H4 (cell line): ENCODE measurements at places on chromosomes 2 and 18.
A peak's percentile ranks its signal among the peaks of the same experiment; 100 is the strongest.

GRCh38 chr2:80303909-80304837 is at the start of gene LRRTM1:
Gene LRRTM1 (minus strand): TSS chr2:80304752. CDS start chr2:80303819, 933 bp downstream.
- no peak for DNase-seq

GRCh38 chr18:42954887-42955286 is 160.6 kb downstream of the RIT2 start:
- no peak for DNase-seq

- no peak for DNase-seq
These were observed 140.8 kb downstream of the TMEFF2 start for GRCh38 chr2:192053921-192054320.

- DNase-seq = no peak
These were observed 45.5 kb downstream of the EIPR1 start for GRCh38 chr2:3332133-3332532.

DNA sequence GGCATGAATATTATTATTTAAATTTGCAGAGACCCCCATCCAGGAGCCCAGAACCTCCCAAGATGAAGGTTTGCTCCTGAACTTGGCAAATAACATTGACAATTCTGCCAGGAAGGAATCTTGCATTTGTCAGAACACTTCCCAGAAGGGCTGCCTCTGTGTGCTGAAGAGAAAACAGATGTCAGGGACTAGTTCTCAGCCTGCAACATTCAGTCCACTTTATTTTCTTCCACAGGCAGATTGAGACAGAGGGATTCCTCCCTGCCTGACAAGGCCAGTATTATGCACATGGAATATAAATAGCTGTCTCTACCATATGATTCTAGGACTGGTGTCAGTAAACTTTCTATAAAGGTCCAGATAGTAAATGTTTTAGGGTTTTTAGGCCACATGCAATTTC is 171.5 kb upstream of the SIX2 start:
- DNase-seq = no peak

DNA sequence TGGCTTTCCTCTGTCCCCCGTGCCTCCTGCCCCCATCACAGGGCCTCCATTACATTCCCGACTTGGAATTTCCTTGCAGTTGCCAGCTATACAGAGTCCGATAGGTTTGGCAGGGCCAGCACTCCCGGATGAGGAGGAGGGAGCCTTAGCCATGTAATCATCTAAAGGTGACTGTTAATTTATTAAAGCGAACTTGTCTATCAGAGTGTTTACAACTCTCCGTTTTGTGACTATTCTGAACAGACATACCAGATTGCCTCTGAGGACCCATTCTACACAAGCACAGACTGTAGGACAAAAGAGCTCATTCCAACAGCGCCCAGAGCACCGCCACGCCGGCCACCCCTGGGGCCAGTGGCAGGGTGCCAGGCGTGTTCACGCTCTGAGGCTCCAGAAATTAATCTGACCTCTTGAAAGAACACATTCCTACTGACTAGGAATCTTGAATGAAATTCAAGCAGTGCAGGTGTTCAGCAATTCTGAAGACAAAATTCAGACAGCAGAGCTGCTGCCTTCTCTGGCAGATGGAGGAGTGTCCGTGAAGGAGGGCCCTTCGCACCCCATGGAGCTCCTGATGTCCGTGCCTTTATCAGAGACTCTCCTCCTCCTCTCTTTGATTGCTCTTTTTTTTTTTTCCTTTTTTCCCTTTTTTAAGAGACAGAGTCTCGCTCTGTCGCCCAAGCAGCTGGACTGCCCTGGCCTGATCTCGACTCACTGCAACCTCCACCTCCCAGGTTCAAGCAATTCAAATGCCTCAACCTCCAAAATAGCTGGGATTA is 58.1 kb upstream of the RALBP1 start:
- DNase-seq = no peak

- DNase-seq = no peak
These were observed 694 bp upstream of the HPCAL1 start for GRCh38 chr2:10301941-10302478.

- peak; percentile 47 for DNase-seq
These were observed 12.3 kb downstream of the MAP3K20 start for GRCh38 chr2:173087793-173088496.

- no peak for DNase-seq
These were observed 106.5 kb downstream of the PIGN start for GRCh38 chr18:62080172-62080900.

GRCh38 chr2:148048475-148049221 is 27.8 kb downstream of the MBD5 start:
- DNase-seq = peak; percentile 13

DNA sequence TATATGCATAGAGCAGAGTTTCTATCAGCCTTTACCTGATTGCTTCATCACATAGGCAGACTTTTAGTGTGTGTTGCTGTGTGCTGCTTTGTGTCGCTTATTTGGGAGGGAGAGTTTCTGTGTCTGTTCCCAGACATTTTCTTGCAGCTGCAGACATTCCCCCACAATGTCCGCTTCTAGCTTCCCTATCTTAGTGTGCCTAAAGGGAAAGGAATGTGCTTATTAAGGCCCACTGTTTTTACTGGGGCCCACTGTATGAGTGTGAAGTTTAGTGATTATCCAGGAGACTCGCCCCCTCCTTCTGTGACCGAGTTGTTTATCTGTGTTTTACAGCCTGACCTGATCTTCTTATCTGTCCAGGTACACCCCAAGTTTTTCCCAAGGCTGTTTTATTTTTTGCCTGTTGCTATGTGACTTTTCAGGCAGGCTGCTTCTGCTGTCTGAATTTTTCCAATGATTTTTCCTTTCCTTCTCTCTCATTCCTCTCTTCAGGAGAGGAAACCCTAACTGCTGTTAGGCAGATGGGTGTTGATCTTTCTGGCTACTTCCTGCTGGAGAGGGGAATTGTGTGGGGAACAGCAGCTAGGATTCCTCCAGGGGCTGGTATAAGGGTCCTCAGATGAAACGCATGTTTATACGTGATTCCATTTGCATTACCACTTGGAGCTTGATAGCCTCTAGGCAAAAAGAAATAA is 47.6 kb downstream of the STK17B start:
- DNase-seq = no peak

- DNase-seq = no peak
These were observed 16.3 kb upstream of the CDH2 start for GRCh38 chr18:28193177-28193778.

GRCh38 chr18:50373561-50374219 is 1.2 kb upstream of the SKA1 start:
- no peak for DNase-seq

DNA sequence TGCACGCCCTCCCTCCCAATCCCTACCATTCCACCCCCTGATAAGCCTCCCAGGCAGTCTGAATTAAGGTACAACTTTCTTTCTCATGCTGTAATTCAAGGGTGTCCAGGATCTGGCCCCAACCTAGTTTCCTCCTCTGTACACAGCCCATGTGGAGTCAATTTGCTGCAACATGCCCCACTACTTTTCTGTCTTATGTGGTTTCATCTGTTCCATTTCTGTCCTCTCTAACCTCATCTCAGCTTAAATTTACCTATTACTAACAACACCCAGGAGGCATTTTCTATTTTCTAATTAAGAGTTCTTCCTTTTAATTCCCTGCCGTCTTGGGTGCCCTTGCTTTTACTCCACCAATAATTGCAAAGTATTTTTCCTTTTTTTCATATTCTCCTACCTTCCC is 10.0 kb downstream of the PPP4R1 start:
- DNase-seq = no peak

DNA sequence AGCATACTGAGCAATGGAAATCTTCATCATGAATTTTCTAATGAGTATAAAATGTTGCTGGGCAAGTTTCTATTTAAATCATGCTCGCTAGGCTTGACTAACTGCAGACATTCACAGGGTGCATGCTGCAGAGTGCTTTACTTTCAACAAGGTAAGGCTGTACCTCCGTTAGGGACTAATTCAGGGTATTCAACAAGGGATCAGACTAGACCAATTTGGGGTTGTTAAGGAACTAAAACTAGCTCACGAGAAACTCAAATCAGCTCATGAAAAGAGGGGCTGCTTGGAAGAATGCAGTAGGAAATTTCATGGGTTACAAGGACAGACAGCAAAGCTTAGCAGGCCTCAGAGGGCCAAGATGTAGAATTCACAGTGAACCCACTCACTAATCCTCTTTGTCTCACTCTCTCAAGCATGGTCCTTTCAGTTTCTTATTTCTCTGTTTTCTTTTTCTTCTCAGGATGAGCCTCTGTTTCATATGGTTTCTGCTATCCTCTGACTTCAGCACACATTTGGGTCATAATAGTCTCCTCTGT is 2.2 kb downstream of the MYO3B start:
- DNase-seq = no peak

DNA sequence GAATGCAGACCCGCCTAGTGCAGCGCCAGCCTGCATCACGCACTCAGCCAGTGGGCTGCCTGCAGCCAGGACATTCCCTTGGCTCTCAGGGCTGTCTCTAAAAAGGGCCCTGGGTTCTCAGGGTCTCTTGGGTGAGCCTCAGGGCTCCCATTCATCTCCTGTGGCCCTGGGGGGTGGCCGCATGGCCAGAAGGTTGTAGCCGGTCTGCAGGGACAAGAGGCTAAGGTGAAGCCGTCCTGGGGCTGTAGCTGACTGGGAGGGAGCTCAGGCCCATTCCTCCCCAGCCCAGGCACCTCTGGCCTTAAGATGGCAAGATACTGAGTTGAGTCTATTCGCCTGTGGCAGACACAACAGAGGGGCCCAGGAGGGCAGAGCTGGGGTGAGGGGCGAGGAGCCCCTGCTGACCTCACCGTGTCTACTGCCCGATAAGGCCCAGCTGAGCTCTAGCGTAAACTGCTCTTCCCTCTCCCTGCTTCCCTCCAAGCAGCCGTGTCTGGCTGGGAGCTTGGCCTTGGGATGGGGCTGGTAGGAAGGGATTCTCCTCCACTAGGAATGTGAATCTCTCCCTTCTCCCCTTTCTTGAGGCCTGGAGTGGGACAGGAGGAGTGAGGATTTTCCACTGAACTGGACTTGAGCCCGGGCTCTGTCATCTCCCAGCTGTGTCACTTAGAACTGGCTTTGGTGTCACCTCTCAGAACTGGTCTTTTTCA is 37.9 kb downstream of the INHBB start:
- DNase-seq = no peak

- DNase-seq = no peak
These were observed 19.3 kb downstream of the GEMIN6 start for GRCh38 chr2:38797250-38797676.

- DNase-seq = no peak
These were observed 234.0 kb upstream of the RAB12 start for GRCh38 chr18:8375249-8375648.

DNA sequence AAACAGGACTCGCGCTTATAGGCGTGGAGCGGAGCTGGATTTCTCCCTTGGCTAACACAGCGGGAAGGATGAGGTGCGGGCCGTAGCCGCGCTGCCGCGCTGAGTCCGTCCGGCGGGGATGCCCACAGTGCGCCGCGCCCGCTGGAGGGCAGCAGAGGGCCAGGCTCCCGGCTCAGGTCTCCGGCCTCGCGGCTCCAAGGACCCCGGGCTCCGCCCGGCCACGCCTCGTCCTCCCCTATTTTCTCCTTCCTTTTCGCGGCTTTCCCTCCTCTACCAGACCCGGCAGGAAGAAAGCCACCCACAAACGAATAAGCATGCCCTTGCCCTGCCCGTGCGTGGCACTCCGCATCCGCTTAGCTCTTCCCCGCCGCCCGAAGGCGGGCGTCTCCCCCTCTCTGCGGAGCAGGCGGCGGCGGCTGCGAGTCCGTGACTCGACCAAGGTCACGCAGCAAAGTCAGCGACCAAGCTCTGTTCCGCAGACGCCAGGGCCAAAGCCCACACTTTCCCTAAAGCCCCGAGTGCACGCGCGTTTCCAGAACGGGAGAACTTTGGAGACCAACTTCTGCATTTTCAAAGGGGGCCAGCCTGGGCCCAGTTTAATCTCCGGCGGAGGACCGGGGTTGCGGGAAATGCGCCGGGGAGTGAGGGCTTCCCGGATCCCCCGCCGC is 48.5 kb downstream of the KCNIP3 start:
- peak; percentile 62 for DNase-seq

GRCh38 chr2:43059183-43059897 is 167.1 kb downstream of the ZFP36L2 start:
- peak; percentile 93 for DNase-seq

GRCh38 chr18:48839819-48840490 is 110.8 kb downstream of the SMAD7 start:
- DNase-seq = no peak
